H4 (cell line): ENCODE measurements at places on chromosomes 12 and 14.

DNA sequence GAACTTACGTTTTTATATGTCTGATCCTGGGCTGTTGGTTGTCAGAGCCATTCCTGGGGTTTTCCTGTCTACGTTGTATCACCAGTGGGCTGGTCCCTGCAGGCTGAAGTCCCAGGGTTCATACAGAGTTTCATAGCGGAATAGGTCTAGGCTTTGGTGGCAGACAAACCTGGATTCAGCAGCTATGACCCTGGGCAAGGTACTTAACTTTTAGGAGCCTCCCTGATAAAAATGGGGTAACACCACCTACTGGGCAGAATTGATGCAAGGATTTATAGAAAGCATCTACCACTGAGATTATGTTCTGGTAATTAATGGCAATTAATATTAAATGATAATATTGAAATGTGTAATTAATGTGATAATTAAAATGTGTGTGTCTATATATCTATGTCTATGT, 141.2 kb downstream of the SYNE2 start:
- no peak for DNase-seq

DNA sequence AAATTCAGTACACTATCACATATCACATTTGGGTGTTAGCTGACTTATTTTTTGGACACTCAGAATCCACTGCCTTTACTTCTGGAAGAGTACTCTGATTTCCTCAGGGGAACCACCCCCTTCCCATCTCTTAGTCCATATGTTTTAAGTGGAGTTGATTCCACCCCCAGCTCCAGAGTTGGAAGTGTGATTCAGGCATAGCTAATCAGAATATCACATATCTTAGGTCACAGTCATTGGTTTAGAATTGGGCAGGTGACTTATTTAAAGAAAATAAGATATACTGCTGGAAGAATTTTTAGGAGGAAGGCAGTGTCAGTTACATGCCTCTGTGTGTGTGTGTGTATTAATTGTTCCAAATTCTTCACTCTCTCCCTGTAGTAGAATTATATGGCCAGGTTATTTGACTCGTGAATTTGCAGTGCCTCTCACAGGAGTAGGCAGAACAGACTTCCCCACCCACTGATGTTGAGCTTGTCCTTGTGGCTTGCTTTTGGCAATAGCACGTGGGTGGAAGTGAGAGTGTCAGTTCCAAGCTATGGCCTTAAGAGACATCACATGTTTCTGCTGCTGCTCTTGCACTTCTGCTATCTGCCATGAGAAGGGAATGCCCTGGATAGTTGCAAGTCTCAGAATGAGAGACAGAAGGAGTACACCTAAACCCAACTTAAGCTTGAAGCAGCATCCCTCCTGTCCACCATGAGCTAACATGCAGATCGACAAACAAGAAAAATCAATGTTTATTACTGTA, 6.4 kb upstream of the GAS2L3 start:
- peak; percentile 8 for DNase-seq

- DNase-seq: peak; percentile 48
Observed at GRCh38 chr12:90940872-90941499, 14.0 kb downstream of the CCER1 start.

- no peak for DNase-seq
Observed at GRCh38 chr12:12614342-12614741, 2.7 kb downstream of the CREBL2 start.

- DNase-seq: no peak
Observed at GRCh38 chr12:132446633-132447326, 43.2 kb upstream of the FBRSL1 start.
